Stimulated activated CD4-positive, alpha-beta T cell treated with anti-CD3 and anti-CD28 coated beads, TNF-alpha, amount 100 ng/mL, for 1 hour (primary cell): ENCODE measurements at places on chromosomes 5 and 9.

DNA sequence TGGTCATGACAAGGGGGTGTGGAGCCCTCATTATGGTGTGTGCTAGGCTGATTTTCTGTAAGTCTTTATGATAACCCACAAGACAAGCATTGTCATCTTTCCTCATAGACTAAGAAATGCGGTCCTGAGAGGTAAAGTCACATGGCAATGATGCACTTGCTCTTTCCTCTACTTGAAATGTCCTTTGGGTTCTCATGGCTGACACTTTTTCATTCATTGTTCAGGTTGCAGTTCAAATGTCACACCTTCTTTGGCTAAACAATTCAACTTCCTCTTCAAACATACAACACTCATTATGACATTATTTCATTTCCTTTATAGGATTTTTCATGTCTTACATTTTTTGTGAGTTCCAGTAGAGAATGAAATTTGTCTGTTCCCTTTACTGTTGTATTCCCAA, 323.6 kb upstream of the PRR16 start:
- DNase-seq, result no peak

DNA sequence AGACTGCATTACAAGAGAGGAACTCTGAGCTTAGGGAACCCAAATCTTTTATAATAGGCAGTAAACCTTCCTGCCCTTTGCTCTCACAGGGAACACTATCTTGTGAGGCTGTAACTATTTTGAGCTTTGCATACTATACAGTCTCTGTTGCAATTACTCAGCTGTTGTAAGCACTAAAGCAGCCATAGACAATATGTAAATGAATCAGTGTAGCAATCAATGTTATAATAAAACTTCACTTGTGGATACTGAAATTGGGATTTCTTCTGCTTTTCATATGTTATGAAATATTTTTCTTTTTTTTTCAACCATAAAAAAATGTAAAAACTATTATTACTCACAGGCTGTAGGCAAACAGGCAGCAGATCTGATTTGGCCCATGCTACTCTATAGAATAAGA, 16.7 kb upstream of the UBQLN1 start:
- no peak for DNase-seq

DNA sequence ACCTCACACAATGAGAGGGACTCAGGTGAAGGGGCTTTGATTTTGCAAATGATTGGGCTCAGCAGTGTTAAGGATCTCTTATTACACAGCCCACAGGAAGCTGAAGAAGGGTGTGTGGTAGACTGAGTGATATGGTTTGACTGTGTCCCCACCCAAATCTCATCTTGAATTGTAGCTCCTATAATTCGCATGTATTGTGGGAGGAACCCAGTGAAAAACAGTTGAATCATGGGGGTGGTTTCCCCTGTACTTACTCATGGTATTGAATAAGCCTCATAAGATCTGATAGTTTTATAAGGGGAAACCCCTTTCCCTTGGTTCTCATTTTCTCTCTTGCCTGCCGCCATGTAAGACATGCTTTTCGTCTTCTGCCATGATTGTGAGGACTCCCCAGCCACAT, 132.5 kb upstream of the FBXL7 start:
- no peak for DNase-seq

GRCh38 chr5:77103457-77103856, 16.4 kb upstream of the ZBED3 start:
- no peak for DNase-seq

- no peak for DNase-seq
Measured at GRCh38 chr5:59724482-59725391, 168.8 kb downstream of the PDE4D start.

DNA sequence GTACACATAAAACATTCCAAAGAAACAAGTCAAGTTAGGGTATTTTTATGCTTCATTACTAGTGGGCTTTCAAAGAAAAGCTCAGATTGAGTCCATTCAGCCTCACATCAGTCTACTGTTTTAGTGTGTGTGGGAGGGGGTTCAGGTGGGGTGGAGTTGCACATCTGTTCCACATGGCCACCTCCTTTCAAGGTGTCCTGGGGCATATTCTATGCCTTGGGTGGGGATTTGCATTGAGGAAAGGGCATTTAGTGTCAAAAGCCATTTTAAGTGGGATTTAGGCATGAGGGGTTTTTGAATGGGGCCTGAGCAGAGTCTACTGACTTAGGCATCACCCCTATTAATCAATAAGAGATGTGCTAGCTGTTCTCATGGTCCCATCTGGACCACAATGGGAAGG, 983.1 kb downstream of the TLE4 start:
- no peak for DNase-seq

- no peak for DNase-seq
Measured at GRCh38 chr5:32100691-32101302, 73.3 kb downstream of the GOLPH3 start.

DNA sequence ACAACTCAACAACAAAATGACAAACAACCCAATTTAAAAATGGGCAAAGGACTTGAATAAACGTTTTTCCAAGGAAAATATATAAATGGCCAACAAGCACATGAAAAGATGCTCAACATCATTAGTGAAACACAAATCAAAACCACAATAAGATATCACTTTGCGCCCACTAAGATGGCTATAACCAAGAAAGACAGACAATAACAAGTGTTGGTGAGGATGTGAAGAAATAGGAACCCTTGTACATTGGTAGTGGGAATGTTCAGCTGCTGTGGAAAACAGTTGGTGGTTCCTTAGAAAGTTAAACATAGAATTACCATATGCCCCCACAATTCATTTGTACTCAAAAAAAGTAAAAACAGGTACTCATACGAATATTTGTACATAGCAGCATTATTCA, 39.2 kb upstream of the WDR41 start:
- DNase-seq, result no peak

GRCh38 chr5:44275908-44276307, 113.3 kb downstream of the FGF10 start:
- DNase-seq, result no peak

GRCh38 chr5:57550132-57550531, 67.5 kb upstream of the ACTBL2 start:
- DNase-seq, result no peak

DNA sequence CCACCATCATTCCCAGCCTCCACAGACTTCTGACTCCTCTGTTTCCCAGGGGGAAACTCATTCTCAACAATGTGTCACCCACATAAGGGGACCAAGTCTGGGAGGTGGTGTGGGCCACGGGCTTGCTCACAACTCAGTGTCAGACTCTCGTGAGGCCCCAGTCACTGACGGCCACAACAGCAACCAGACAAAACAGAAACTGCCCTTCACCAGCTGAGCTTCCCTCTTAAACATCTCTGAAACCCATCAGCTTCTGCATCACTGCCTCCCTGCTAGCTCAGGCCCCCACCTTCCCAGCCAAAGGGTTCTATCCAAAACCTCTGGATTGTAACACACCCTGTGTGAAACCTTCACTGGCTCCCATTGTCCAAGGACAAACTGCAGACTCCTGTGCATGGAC, 273.4 kb downstream of the CDK5RAP2 start:
- DNase-seq, result no peak

DNA sequence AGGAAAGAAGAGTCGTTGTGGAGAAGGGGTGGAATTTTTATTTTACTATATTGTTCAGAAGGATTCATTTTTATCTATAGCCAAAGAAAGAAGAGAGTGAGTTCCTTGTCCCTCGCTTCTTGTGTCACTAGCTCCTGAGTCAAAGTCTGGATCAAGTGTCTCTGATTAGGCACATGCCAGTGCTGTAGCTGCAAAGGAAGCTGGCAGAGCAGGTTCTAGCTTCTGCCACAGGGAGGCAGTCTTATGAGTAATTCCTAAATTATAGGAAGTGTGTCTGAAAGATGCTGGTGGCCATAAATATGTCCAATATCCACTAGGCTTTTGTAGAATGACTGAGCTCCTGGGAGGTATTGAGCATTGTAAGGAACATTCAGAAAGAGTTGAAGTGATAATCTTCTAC, 84.7 kb downstream of the DOCK2 start:
- no peak for DNase-seq

DNA sequence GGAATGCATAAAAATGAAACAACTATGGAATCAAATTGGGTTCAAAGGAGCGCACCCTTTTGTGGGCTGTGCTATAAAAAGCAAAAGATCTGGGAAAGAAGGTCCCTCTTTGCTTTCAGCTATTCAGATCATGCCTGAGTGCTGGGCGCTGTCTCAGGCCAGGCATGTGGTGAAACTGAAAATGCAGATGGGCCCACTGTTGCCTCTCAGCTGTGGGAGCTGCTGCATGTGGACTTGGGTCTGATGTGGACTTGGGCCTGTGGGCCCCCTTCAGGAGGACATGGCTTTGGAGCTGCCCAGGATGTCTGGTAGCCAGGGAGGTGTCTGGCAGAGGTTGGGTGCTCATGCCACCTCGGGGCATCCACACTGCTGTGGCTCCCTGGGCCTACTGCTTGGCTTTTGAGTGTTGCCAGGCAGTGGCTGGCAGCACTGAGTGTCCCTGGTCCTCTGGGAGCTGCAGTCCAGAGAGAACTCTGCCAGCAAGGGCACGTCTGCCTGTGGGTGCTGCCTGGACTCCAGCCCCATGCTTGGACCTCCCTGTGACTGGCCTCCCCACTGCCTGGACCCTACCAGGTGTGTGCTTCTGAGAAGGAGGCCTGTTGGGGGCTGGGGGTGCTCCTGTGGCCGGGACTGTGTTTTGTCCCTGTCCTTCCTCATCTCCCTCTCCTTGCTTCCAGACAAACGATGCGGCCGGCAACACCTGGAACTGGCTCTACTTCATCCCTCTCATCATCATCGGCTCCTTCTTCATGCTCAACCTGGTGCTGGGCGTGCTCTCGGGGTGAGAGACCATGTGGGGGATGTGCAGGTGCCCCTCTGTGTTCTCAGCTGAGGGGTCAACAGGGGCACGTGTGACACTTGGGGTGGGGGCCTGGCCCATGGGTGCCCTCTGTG, 74.3 kb downstream of the CACNA1B start:
- DNase-seq, result no peak

- no peak for DNase-seq
Measured at GRCh38 chr5:172505845-172506244, 51.5 kb upstream of the SH3PXD2B start.

DNA sequence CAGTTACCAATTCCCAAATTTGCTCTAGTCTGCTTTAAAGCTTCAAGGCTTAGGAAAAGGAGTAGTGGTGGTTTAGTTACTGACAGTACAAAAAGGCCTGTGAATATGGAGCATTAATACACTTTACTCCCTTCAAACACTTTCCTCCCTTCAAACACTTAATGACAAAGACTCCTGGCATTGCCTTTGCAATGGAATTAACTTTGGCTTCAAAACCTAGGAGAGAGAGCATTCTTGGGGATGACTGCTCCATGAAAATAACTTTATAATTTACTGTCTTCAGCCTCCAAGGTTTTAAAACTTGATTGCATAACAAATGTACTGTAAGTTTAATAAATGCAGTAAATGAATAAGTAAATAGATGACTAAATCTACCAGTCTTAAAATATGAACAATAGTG, 185.6 kb downstream of the TRPM3 start:
- no peak for DNase-seq

GRCh38 chr9:136521537-136521936, 24.3 kb downstream of the NOTCH1 start:
- no peak for DNase-seq
